DMS79 treated with DMSO at 0.1 percent for 48 hours (cell line): ENCODE measurements at places on chromosomes 16 and 17.

DNA sequence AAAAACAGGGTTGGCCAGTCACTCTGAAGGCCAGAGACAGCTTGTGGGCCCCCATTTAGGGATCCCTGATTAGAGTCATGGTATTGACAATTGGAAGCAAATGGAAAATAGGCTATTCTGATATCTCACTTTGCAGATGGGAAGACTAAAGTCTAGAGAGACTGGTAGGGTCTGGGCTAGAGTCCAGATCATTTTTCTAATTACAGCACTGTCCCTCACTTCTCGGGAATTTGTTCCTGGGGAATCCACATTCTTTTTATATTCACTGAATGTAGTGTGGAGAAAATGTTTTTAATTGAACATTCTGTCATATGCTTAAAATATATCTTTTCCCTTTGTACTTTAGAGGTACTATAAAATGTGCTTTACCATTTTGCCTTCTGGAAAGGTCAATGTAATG is 1.1 kb downstream of the KATNIP start:
- DNase-seq: no peak

DNA sequence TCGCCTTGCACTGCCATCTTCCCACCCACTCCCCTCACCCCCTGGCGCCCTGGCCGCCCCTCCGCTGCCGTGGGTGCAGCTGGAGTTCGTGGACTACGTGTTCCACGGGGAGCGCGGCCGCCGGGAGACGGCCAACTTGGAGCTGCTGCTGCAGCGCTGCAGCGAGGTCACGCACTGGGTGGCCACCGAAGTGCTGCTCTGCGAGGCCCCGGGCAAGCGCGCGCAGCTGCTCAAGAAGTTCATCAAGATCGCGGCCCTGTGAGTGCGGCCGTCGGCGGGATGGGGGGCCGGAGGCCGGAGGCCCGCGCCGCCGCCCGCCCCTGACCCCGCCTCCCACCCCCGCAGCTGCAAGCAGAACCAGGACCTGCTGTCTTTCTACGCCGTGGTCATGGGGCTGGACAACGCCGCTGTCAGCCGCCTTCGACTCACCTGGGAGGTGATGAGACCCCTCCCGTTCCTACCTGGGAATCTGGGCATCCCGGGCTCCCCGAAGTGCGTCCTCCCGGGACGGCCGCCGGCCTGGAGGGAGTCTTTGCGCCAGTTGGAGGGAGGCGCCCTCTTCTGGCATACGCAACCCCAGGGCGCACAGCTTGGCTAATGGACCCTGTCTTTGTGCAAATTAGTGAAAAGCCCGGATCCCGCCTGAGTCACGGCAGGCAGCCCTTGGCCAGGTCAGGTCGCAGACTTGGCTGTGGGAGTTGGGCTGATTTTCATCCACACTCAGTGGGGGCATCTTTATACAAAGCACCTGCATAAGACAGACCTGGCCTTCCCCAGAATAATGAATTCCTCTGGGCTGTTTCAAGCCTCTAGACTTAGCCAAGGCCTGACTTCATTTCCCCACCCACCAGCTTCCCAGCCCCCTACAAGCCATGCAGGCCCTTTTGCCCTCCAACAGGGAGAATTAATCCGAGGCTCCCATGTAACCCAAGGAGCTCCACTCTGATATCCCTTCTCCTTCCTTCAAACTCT is 14.3 kb downstream of the RAPGEFL1 start:
- DNase-seq: peak; percentile 70

DNA sequence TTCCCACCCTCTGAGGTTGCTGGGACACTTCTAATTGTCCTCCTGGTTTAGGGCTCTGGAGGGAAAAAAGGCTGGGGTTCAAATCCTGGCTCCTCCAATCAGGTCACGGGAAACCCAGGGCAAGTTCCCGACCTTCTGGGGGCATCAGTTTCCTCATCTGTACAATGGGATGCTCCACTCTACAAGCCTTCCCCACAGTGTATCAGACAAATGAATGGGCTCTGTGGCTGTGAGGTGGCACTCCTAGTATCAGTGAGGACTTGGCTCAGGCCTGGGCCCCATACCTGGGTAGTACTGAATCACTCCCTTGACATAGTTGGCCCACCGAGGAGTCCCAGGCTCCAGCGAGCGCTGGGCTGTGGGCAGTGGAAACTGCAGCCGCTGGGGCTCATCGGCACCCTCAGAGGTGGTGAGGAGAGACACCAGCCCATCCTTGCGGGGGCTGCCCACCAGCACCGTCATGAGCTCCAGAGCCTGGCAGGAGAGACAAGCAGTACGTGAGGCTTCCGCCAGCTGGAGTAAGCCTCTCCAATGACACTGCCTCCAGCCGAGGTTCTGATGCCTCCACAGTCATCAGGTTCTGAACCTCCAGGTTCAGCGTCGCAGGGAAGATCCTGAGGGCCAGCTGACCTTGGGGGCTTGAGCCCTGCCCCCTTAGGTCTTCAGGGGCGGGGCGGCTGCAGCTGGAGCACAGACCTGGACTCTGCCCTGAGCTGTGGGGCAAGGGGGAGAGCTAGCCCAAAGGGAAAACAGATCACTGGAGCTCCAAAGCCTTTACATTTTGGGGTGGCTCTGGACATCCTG is 1.2 kb downstream of the GALK1 start:
- no peak for DNase-seq

DNA sequence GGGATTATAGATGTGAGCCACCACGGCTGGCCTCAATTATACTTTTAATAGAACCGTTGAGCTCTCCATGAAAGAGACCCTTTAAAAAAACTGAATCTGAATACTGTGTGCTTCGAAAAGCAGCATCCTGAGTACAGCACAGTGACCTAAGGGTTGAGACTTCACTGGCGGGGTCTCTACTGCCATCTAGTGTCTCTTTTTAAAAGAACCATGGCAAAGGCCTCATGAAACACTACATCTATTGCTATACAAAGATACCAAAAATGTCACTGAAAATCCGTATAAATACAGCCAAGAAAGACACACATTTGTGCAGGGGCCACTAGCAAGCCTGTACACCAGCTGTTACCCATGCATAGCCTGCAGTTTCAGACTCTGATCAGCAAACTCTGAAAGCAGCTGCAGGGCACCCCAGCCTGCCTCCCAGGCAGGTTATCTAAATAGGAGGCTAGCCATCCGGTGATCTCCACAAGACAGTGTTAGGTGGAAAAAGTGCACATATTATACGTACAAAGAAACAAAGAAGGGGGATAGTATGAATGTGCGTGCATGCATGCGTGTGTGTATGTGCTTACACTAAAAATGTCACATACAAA is 35.3 kb downstream of the NPLOC4 start:
- peak; percentile 43 for DNase-seq

DNA sequence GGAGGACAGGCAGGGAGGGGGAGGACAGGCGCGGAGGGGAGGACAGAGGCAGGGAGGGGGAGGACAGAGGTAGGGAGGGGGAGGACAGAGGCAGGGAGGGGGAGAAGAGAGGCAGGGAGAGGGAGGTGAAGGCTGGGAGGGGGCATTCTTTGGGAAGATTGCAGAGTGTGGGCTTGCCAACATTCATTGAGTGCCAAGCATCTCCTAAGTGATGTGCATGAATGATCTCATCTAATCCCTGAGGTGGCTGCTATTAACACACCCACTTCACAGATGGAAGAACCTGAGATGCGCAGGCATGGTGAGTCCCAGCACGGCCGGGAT is 58.3 kb downstream of the NT5M start:
- DNase-seq: no peak

GRCh38 chr17:32542186-32542585 is 55.4 kb downstream of the CDK5R1 start:
- DNase-seq: no peak

GRCh38 chr16:11205754-11206581 is 50.0 kb downstream of the SOCS1 start:
- DNase-seq: no peak

DNA sequence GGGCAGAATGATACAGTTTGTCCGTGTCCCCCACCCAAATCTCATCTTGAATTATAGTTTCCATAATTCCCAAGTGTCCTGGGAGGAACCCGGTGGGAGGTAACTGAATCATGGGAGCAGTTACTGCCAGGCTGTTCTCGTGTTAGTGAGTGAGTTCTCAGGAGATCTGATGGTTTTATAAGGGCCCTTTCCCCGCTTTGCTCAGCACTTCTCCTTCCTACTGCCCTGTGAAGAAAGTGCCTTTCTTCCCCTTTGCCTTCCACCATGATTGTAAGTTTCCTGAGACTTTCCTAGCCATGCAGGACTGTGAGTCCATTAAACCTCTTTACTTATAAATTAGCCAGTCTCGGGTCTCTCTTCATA is 28.9 kb upstream of the SEC14L1 start:
- no peak for DNase-seq

GRCh38 chr17:6936370-6937028 is 59.4 kb upstream of the ALOX12 start:
- DNase-seq: no peak

DNA sequence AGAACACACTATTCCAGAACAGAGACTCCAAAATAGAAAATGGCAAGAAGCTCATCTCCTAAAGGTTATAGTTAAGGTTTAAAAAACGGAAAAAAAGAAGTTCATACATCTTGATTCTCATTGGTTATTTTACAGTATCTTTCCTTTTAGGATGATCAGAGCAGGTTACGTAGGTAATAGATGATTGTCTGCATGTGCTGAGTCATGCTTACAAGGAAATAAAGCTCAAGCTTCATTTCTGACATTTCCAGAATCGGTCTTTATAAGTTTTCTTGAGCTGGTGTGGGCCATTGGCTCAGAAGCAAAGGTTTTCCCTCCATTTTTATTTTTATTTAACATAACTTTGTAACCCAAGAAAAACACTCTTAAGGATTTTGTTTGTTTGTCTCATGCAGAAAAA is 1030.3 kb upstream of the CDH8 start:
- no peak for DNase-seq

- DNase-seq: no peak
Measured at GRCh38 chr16:30934827-30935557, 11.6 kb downstream of the FBXL19 start.

DNA sequence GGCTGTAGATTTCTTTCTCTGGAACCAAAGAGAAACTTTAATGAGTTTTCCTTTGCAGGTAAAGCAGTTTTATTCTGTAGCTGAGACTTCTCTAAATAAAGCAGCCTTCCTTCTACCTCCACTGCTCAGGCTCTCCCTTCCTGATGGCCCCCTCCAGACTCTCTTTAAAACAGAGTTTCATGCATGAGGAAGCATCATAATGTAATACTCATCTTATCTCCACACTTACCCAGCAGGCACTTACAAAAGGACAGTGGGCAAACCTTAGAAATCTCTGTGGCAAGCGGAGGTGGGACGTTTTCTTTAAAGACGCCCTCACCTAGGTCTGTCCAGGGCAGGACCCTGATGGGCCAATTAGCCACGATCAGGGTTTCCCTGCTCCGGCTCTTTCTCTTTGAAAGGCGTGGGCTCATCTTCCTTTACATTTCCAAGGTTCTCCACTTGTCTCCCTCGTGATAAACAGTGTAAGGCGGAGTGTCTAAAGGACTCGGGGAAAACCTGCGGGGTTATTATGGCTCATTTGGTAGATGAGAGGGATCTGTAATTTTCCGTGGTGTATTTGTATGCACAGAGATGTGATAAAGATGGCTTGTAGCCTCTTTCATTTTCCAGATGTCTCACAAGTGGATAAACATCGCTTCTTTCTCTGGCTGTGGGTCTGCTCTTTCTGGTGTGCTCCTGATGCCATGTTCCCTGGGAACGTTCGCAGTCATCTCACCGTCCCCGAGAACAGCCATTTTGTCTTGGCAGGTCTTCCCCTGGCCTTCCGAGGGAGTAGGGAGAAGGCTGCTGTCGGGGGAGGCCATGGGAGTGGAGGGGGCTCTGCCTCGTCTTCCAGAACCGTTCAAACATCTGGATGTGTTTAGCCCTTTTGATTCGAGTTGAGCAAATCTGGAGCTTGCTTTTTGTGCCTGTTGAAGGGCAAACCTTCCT is 239.0 kb downstream of the CCDC182 start:
- peak; percentile 66 for DNase-seq

GRCh38 chr16:76278086-76278485 is 885 bp downstream of the CNTNAP4 start:
- no peak for DNase-seq

DNA sequence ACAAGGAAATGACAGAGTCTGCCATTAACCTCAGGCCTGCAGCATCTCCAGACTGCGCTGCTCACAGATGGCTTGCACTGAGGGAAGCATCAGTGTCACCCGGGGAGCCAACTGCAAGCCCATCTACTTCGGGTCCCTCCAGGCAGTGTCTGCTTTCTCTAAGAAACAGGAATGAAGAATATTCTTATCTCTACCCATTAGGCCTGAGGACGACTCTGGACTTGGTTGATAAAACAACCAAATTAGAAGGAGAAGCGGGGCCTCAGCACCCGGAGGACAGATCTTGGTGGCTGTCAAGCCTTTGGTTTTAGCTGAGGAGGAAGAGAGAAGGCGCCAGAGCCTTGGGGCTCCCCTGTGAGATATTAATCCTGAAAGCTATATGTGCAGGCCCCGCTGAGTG is 19.5 kb upstream of the MGAT5B start:
- no peak for DNase-seq

- DNase-seq: peak; percentile 53
Measured at GRCh38 chr16:72848759-72849664, 198.9 kb downstream of the ZFHX3 start.

DNA sequence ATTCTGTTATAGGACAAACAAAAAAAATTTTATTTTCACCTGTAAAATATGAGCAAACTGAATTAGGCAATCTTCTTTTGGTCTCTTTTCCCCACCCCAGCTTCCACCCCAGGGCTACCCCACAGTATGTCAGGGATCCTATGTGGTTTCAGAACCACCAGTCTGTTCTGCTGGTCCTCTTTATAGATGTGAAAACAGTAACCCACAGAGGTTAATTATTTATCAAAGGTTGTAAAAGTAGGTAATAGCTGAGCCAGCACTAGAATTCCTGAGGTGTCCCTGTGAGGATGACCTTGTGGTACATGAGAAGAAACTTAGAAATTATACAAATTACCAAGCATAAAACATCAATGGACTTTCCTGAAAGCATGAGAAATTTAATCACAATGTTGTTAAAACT is 428.7 kb downstream of the CNTNAP4 start:
- DNase-seq: no peak

- no peak for DNase-seq
Measured at GRCh38 chr16:59144841-59145240, 410.7 kb upstream of the GOT2 start.

DNA sequence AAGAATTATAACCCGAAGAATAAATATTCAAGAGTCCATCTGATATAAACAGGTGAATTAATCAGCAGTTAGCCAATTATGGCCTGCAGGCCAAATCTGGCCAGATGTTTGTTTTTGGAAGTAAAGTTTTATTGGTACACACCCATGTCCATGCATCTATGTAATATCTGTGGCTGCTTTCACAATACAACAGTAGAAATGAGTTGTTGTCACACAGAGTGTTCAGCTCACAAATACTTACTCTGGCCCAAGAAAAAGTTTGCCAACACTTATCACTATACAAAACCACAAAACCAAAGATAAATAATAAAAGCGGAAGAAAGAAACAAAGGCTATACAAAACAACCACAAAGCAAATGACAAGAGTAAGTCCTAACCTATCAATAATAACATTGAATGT is 109.4 kb downstream of the CDYL2 start:
- no peak for DNase-seq

DNA sequence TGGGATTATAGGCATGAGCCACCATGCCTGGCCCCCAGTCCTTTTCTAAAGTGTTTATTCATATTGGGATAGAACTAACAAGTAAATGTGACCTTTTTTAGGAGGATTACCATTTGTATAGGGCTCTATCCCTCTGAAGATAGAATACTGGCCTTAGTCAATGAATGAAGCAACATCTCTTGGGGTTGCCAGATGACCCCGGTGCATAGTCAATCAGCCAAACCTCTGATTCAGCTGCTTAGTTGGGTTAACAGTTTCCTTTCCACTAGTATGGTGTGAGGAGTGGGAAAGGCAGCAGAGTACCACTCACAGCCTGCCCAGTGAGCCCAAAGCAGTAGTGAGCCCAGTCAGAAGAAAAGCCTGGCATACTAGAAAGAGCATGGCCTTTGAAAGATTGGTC is 94.6 kb upstream of the TBX2 start:
- DNase-seq: no peak
